ENCODE measurements at places on chromosomes 6 and 20. TPM values are rescaled to one million over a fixed set of nuclear protein-coding genes. Genes with fewer than 3 reads are reported as not detected.
A peak's percentile ranks its signal among the peaks of the same experiment; 100 is the strongest.

Gene HRH3
- total RNA-seq, result not detected

Gene TAAR5
- not detected for total RNA-seq

Gene POU5F1
- total RNA-seq, result not detected

Gene PAX1
- not detected for total RNA-seq

Gene DYNLT2
- 2.0 TPM for total RNA-seq

Gene C6orf132
- total RNA-seq, result 0.18 TPM

Gene SIRPB1
- total RNA-seq, result 4.3 TPM

Gene PXMP4
- 7.3 TPM for total RNA-seq

Gene RFX6
- not detected for total RNA-seq

Gene MCCD1
- total RNA-seq, result not detected

Gene NR2E1
- not detected for total RNA-seq

Gene SAMD3
- total RNA-seq, result 3.3 TPM

Gene CGA
- total RNA-seq, result not detected

Gene ERGIC3
- 105 TPM for total RNA-seq

GRCh38 chr6:169556758-169557548, 144.9 kb downstream of the WDR27 start:
- peaks cover 14% of the 10 kb centered on the region for H3K4me1 ChIP-seq
- peaks cover 63% of the 10 kb centered on the region for H3K27me3 ChIP-seq
- peaks cover 41% of the 10 kb centered on the region for H3K36me3 ChIP-seq
- no peak overlapping the region for H3K4me3 ChIP-seq

DNA sequence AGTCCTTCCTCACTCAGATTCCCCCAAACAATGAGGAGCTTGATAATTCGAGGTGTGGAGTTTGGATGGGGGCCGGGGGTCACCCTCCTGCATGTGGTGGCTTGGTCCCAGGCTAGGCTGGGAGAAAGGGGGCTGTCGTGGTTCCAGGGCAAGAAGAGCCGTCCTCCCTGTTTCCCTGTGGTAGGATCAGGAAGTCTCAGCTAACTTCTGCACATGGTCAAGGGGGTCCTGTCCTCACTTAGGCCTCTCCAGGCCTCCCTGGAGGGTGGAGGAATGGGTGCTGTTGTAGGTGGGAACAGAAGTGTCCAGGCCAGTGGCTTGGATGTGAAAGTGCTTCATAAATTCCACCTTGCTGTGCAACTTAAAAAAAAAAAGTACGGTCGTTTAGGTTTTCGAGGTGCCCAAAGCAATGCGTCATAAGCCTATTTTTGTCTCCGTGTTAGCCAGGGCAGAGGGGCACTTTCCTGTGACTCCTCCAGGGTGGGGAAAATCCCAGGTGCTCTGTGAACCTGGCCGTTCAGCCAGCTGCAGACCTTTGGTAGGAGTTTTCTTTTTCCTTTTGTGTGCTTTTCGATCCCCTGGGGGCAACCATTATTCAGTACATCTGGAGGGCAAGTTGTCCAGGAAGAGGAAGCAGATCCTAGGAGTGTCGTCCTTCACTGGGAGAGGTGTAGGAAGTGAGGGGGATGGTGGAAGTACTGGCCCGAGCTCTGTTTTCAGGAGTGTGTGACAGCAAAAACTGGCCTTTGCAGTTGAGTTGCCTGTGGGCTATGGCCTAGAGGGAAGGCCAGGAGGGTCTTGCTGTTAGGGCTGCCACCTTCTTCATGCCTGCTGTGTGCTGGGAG, 9.6 kb downstream of the IGF2R start:
- peak; percentile 72 for DNase-seq
- peaks cover 97% of the 10 kb centered on the region for H3K4me1 ChIP-seq
- peaks cover 38% of the 10 kb centered on the region for H3K36me3 ChIP-seq
- H3K27me3 ChIP-seq, result no peaks in the 10 kb centered on the region
- peak overlapping the region; percentile 95 for H3K27ac ChIP-seq
- H3K4me3 ChIP-seq, result peak overlapping the region; percentile 78

DNA sequence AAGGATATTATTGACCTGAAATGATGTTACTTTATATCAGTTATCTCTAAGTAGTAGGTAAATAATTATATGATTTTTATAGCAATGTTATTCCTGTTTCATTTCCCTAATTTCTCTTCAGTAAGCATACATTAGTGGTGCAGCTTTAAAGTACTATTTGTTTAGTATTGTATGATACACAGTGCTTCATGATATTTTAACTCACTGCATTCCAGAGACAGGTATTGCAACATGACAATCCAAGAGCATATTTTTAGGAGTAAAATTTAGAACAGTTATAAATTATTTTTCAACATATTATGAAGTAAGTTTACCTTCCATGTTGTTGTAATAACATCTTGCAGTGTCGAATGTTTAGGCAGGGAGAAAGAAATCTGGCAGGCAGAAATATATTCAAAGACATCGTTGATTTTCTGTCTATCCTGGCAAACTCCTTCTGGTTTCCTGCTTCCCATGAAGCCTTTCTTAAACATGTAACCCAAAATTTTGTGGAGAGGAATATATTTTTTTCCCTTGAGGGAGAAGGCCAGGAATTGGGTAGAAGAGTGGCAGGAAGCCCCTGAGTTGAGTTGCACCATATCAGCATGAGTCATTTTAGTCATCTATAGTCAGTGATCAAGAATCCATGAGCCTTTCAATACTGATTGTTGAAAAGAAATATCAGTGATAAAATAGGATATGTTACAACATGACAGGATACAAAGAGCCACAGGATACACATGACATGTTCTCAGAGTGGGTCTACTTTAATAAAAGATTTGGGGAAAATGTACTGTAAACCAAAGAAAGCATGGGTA, 29.0 kb upstream of the PTCHD4 start:
- no peak overlapping the region for H3K27ac ChIP-seq
- no peak for DNase-seq
- H3K4me3 ChIP-seq, result no peak overlapping the region

- H3K36me3 ChIP-seq, result peaks cover 22% of the 10 kb centered on the region
- no peaks in the 10 kb centered on the region for H3K4me1 ChIP-seq
- H3K27me3 ChIP-seq, result no peaks in the 10 kb centered on the region
- no peak overlapping the region for H3K4me3 ChIP-seq
- DNase-seq, result no peak
Observed at GRCh38 chr6:18457065-18457737, 70.1 kb downstream of the RNF144B start.

- H3K27me3 ChIP-seq, result no peaks in the 10 kb centered on the region
- H3K27ac ChIP-seq, result no peak overlapping the region
- H3K4me1 ChIP-seq, result peaks cover 12% of the 10 kb centered on the region
- H3K4me3 ChIP-seq, result no peak overlapping the region
- no peak for DNase-seq
Observed at GRCh38 chr6:154792761-154793160, 59.5 kb downstream of the SCAF8 start.

DNA sequence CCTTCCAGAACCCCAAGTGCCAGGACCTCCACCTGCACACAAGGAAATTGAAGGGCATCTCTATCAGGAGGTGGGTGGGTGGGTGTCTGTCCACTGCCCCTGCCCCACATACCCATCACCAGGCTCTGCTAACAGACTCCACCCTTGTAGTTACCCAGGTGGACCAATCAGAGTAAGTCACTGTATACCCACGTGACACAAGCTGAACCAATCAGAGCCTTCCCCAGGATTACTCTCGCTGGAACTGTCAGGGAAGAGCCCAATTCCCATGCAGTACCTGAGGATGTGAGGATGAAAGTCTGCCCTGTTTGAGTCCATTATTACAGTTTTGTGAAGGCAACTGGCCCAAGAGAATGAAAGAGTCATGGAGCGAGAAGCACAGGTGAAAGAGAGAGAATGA, 4.2 kb downstream of the OCSTAMP start:
- peaks cover 19% of the 10 kb centered on the region for H3K4me1 ChIP-seq
- no peak overlapping the region for H3K4me3 ChIP-seq
- H3K36me3 ChIP-seq, result peaks cover 3% of the 10 kb centered on the region
- H3K27me3 ChIP-seq, result peaks cover 19% of the 10 kb centered on the region
- no peak for DNase-seq

DNA sequence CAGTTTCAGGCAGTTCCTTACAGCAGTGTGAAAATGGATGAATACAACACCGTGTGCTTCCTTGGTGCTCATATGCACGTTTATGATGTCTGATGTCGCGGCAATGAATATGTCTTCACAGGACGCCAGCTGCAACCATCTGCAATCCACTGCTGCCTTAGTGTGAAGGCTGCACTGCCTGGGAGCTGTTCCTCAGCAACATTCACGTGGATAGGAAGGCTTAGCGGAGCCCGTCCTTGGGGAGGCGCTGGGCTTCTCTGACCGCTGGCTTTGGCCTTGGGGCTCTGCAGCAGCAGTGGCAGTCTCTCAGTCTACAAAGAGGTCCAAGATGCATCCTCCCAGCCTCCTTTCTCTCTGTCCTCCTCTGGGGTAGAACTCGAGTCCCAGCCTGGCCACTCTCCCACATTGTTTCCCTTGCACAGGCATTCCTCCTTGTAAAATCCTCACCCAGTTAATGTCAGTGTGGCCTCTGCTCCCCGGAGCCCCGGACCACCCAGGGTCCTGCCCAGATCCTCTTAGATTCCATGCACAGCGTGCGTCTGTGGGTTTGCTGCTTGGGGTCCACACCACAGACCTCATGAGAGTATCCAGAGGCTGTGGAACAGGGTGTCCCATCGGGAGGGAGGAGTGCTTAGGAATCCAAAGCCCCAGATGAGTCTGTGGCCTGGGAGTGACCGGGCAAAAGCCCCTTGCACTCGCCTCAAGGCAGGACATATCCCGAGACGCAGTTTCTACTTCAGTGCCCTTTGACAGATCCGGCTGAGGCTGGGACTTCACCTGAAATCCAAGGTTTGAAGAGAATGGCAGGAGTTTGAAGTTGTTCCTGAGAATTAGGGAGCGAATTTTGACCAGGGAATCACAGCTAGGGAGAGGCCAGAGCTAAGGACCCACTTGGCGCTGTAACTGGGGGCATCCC, 181.3 kb downstream of the THBS2 start:
- no peak overlapping the region for H3K27ac ChIP-seq
- H3K27me3 ChIP-seq, result peaks cover 11% of the 10 kb centered on the region
- H3K4me1 ChIP-seq, result no peaks in the 10 kb centered on the region
- H3K4me3 ChIP-seq, result no peak overlapping the region

DNA sequence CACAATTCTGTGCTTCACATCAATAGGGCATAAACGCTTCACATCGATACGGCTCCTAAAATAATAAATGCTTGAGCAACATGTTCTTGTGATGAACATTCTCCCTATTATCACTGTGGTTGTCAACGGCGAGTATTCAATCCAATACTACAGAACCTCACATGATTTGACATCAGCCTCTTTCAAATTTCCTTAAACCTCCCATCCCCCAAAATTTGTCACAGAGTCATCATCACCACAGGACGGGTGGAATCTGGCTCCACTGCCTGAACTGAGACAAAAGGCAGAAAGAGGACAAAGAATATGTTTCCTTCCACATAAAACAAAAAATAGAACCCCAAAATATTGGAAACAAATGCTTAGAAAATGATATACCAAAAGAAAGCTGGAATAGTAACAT, 7.3 kb downstream of the THEMIS start:
- no peaks in the 10 kb centered on the region for H3K27me3 ChIP-seq
- H3K27ac ChIP-seq, result peak overlapping the region; percentile 97
- H3K4me3 ChIP-seq, result peak overlapping the region; percentile 73
- peaks cover 52% of the 10 kb centered on the region for H3K36me3 ChIP-seq
- DNase-seq, result peak; percentile 41

- no peaks in the 10 kb centered on the region for H3K27me3 ChIP-seq
- no peak overlapping the region for H3K27ac ChIP-seq
- H3K4me1 ChIP-seq, result no peaks in the 10 kb centered on the region
- H3K36me3 ChIP-seq, result no peaks in the 10 kb centered on the region
- no peak overlapping the region for H3K4me3 ChIP-seq
- no peak for DNase-seq
Observed at GRCh38 chr20:24814556-24815195, 134.4 kb upstream of the CST7 start.

- peaks cover 4% of the 10 kb centered on the region for H3K4me1 ChIP-seq
- DNase-seq, result no peak
- no peak overlapping the region for H3K27ac ChIP-seq
- peaks cover 91% of the 10 kb centered on the region for H3K27me3 ChIP-seq
Observed at GRCh38 chr6:84773431-84774156, 9.2 kb upstream of the TBX18 start.

GRCh38 chr20:1509237-1509636, 18.0 kb upstream of the SIRPB2 start:
- no peaks in the 10 kb centered on the region for H3K36me3 ChIP-seq
- no peak overlapping the region for H3K4me3 ChIP-seq
- H3K27me3 ChIP-seq, result peaks cover 12% of the 10 kb centered on the region
- no peak overlapping the region for H3K27ac ChIP-seq

- H3K27ac ChIP-seq, result peak overlapping the region; percentile 97
- H3K36me3 ChIP-seq, result peaks cover 25% of the 10 kb centered on the region
- H3K27me3 ChIP-seq, result no peaks in the 10 kb centered on the region
- peak overlapping the region; percentile 100 for H3K4me3 ChIP-seq
- DNase-seq, result peak; percentile 74
Observed at GRCh38 chr6:169723200-169723909, 945 bp downstream of the PHF10 start.

GRCh38 chr6:161676586-161676985, 402.7 kb upstream of the AGPAT4 start:
- no peak overlapping the region for H3K27ac ChIP-seq
- DNase-seq, result no peak
- no peaks in the 10 kb centered on the region for H3K27me3 ChIP-seq
- H3K36me3 ChIP-seq, result no peaks in the 10 kb centered on the region

GRCh38 chr20:12961725-12962124, 47.0 kb upstream of the SPTLC3 start:
- no peak overlapping the region for H3K4me3 ChIP-seq
- peaks cover 4% of the 10 kb centered on the region for H3K4me1 ChIP-seq
- no peak overlapping the region for H3K27ac ChIP-seq
- no peak for DNase-seq
- H3K36me3 ChIP-seq, result no peaks in the 10 kb centered on the region

GRCh38 chr20:6767536-6768227, at the start of gene BMP2:
Gene BMP2 (plus strand): TSS chr20:6767686. CDS start chr20:6770127, 2,441 bp downstream.
- H3K27ac ChIP-seq, result no peak within 1 kb of the TSS
- no peaks in the 10 kb centered on the region for H3K36me3 ChIP-seq
- peak within 1 kb of the TSS; percentile 4 for H3K4me3 ChIP-seq
- H3K4me1 ChIP-seq, result no peaks in the 10 kb centered on the region
- DNase-seq, result peak; percentile 32
- H3K27me3 ChIP-seq, result peaks cover 72% of the 10 kb centered on the region

DNA sequence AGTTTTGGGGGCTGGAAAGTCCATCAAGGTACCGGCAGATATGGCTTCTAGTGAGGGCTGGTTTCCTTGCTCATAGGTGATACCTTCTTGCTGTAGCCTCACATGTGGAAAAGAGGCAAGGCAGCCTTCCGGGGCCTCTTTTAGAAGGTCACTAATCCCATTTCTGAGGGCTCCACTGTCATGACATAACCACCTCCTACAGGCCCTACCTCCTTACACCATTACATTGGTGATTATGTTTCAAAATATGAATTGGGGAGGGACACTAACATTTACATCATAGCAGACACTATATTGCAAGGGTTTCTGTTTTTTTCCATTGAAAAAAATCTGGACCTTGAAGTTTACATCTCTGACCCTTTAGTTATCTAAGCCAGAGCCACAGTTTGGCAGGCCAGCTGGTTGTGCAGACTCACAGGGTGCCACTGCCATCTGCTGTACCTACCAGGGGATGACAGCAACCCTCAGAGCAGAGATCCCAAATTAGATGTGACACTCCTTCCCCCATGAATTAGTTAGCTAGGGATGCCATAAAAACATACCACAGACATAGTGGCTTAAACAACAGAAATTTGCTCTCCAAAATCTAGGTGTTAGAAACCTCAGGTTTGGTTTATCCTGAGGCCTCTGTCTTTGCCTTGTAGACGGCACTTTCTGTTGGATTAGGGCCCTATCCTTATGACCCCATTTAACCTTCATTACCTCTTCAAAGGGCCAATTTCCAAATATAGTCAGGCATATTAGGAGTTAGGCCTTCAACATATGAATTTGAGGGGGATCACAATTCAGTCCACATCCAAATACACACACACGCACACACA, 166.4 kb upstream of the RNF217 start:
- no peaks in the 10 kb centered on the region for H3K36me3 ChIP-seq
- DNase-seq, result no peak
- no peaks in the 10 kb centered on the region for H3K4me1 ChIP-seq
- no peaks in the 10 kb centered on the region for H3K27me3 ChIP-seq
- H3K4me3 ChIP-seq, result no peak overlapping the region

Data from activated naive CD8-positive, alpha-beta T cell treated with anti-CD3 and anti-CD28 coated beads for 36 hours (primary cell).